ENCODE measurements at places on chromosomes 4 and X. TPM values are rescaled to one million over a fixed set of nuclear protein-coding genes. Genes with fewer than 3 reads are reported as not detected.

DNA sequence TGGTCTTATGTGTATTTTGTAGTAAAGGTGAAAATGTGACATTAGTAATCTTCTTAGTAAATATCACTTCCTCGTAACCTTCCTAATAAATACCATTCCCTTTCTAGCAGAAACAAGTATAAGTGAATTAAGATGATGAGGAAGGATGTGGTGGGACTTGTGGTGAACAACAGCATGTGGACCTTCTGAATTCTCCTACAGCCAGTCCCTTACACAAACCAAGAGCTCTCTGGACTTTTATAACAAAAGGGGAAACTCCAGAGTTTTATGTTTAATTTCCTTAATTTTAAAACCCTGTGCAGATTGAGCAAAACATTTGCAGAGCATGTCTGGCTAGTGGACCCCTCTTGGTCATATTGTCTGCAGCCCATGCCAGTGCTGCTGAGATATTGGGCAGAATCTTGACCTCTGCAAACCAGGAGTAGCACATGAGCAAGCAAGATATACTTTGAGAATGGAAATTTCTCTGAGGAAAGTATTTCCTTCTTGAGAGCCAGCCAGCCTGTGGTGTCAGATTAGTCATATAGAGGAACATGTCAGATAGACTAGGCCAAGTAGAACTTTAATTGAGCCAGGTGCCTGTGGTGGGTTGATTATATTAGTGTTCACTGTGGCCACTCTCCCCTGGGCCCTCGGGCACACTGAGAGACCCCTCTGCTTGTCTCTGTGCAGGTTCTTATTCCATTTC is 328.2 kb downstream of the DKK2 start:
- no peak for DNase-seq

DNA sequence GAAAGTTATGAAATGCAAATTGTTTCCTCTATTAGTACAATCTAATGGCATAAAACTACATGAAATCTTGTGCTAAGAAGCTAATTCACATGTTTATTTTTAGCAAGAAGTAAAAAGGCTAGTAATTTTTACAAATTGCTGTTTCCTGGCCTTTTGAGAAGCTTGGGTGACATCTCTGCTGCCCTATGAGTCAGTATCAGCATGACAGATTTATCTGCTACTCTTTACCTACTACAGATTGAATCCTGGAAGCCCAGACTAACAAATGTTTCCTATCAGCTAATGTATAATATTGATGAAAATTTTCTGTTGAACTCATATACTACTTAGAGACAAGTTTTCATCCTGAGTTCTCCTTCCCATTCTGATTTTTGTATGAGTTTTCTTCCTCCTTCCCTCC is 232.4 kb downstream of the DCTD start:
- no peak for DNase-seq

DNA sequence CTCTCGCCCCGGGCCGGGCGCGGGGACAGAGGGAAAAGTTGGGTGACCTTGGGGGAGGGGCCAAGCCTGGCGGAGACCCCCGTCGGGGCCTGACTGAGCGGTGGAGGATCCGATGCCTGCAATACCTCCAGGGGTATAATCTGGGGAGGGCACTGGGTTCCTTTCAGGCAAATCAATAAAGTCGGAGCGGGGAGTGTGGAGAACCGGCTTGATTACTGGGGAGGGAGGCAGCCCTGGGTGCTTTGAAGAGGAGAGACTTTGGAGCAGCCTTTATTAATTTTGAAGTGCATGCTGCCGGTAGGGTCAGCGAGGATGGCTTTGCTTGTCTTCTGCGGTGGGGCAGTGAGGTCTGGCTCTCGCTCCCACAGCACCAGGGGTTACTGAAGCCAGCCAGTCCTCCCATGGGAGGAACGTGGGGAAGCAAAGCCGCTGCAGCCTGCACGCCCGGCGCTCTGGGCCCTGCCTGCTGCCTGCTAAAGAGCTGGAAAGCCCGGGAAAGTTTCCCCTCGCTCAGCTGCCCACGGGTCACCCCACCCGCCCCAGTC is 403 bp upstream of the LGI2 start:
- no peak for DNase-seq

DNA sequence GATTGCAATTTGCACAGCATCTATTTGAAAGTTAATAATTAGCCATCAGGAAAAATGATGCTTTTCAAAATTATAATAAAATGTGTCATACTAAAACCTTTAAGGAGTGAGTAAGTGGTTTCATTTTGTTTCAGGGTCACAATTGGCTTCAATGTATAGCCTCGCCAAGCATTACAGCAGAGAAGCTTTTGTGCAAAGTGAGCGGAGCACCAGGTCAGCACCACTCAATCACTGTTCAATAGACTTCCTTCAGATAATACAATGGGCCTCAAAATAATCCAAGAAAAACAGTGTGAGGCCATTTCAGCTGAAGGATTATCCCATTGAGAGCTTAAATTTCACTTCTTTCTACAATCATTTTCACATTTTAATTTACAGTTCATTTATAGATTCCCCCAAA is 409.2 kb upstream of the SLIT2 start:
- no peak for DNase-seq

DNA sequence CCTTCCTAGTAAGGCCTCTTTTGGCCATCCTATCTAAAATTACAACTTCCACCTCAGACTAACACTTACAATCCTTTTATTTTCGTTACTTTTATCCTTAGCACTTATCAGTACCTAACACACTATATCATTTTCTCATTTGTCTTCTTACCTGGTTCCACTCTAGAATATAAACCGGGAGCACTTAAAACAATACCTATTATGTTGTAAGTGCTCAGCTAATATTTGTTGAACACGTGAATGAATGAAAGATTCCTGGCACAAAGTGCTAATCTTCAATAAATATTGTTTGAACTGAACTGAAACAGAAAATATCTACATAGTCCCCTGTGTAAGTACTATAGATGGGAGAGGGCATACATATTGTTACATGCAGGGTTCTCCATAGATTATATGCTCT is 14.4 kb downstream of the MGARP start:
- no peak for DNase-seq

SSX2 gene
- not detected for total RNA-seq

NHS gene
- 0.10 TPM for total RNA-seq

FHDC1 gene
- total RNA-seq = 0.28 TPM

TCEAL6 gene
- not detected for total RNA-seq

SPACA5 gene
- not detected for total RNA-seq

TRO gene
- 0.70 TPM for total RNA-seq

ZAR1 gene
- total RNA-seq = not detected

Data from left lobe of liver (tissue), 2 donors.